Activated T-cell treated with anti-CD3 and anti-CD28 coated beads, Interleukin-2, amount 50 U/mL, for 4 hours (primary cell): ENCODE measurements at places on chromosomes 6 and 20. TPM values are rescaled to one million over a fixed set of nuclear protein-coding genes. Genes with fewer than 3 reads are reported as not detected.

- no peak for DNase-seq
Measured at GRCh38 chr6:111739257-111739696, 133.6 kb upstream of the TRAF3IP2 start.

DNA sequence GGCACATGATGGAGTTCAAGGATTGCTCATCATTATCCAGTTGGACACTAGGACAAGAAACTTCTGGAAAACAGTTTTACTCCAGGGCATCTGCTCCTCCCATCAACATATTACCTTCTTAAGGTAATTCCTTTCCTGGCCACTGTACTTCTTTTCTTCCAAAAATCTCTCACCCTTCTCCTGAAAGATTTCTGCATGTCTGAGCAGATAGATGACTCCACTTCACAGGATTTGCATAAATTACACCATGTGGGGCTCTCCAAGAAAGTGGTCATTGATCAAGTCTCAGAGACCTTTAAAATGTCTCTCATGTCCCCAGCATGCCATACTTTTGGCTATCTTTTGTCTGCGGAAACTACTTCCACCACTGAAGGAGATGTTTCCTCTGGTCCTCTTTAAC lies 103.2 kb upstream of the TNFAIP3 start:
- no peak for DNase-seq

- no peak for DNase-seq
Measured at GRCh38 chr6:100721256-100721655, 159.9 kb downstream of the ASCC3 start.

Gene PACRG
- total RNA-seq: not detected

Gene NKAIN2
- not detected for total RNA-seq

GRCh38 chr6:127162836-127163235 lies 44.4 kb downstream of the RSPO3 start:
- no peak for DNase-seq

DNA sequence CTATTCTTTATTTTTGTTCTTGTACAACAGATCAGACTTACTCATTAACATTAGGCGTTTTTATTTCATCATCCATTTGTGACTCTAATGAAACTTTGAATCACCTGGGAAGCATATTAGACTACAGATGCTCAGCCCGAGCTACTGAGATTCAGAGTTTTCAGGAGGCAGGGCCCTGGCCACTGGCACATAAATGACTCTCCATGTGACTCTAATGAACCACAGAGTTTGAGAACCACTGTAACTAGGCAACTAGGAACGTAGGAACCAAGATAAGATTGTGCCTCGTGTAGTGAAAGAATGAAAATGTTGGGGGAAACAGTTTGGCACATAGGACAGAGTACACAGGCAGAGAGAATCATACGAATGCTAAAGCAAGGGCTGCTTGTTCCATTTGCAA lies 405.9 kb upstream of the BTBD3 start:
- DNase-seq: no peak
